Stomach (tissue), 19 donors: ENCODE measurements at places on chromosomes 3 and 15.

DNA sequence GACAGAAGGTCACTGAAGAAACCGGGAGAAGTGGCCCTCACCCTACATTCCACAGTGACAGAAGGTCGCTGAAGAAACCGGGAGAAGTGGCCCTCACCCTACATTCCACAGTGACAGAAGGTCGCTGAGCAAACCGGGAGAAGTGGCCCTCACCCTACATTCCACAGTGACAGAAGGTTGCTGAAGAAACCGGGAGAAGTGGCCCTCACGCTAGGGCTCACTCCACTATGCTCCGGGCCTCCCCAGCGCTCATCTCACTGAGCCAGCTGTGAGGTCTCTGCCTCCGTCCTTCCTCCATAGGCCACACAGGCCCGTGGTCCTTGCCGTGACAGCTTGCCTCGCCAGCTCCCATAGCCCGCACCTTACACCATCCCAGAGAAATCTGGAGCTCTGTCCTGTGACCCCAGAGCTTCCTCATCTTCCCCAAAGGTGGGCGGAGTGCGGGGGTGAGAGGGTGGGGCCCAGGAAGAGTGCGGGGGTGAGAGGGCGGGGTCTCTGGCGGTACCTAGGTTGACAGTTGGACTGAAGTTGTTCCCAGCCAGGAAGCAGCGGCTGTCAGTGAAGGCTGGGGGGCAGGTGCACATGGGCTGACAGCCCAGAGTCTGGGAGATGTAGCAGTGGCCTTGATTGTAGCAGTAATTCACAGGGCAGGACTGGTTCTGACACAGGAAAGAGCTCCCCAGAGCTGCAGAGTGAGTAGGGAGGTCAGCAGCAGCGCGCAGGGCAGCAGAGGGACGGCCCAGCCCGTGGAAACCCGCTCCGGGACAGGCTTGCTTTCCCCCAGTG lies 32.0 kb downstream of the MUC20 start:
- DNase-seq: no peak

- DNase-seq: no peak
These were observed 178.5 kb downstream of the APBA2 start for GRCh38 chr15:29064290-29064689.

- DNase-seq: no peak
These were observed 679.8 kb upstream of the SGO1 start for GRCh38 chr3:20865803-20866202.

- no peak for DNase-seq
These were observed 23.3 kb downstream of the PDZRN3 start for GRCh38 chr3:73601481-73601880.

DNA sequence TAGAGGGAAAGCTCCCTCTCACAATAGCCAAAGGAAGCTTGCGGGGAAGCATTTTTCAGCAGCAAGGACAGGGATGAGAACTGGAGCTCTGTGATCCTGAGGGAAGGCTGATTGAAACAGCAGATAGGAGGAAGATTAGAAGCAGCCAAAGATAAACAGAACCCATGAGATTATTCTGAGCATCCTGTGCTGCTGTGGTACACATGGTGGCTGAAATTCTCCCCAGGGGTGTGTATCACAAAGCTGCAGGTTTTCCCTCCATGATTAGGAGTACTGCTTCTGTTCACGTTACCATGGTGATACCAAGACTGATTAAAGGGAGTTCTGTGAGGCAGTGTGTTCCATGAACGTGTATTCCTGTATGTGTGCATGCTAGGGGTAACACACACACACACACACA lies 30.3 kb upstream of the PSMD6 start:
- peak; percentile 29 for DNase-seq

GRCh38 chr3:38548154-38548931 lies 52.2 kb downstream of the EXOG start:
- DNase-seq: no peak
